Right renal pelvis (tissue), 4 donors: ENCODE measurements at places on chromosomes 11 and 22. TPM values are rescaled to one million over a fixed set of nuclear protein-coding genes. Genes with fewer than 3 reads are reported as not detected.

Gene PANX2
- polyA plus RNA-seq = 0.76 TPM

DNA sequence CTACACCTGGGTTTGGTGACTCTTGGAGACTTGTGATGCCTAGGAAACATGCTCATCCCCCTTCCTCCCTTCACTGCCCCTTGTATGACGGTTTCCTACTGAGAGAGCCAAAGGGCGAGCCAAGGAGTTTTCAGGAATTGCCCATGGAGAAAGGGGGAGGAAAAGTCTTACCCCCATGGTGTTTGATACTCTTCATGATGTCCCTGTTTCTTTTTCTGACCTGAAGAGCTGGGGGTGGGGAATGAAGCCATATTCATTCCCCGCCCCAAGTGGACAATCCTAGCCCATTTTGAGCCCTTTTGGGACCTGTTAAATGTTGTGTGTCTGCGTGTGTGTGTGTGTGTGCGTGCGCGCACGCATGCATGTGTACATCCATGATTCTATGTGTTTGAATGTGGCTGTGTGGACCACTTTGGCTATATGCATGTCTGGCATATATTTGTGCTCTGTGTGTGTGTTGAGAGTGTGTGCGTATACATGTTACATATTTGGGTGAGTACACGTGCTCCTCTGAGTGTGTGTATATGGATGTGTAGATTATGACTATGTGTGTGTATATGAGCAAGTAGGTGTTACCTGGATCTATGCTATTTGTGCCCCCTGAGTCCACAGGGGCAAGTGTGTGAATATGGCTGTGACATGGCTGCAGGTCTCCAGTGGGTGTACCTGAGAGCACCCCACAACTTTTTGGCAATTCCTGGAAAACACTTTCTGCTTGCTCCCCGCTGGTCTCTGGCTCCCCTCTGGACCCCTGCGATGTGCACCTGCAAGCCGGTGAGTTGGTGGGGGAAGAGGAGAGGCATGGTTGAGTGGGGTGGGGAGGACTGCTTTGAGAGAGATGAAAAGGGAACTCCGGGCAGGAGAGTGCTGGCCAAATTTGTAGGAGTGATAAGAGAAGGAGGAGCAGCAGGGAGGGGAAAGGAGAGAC is 24.6 kb downstream of the OTOG start:
- no peak for DNase-seq

Gene MLC1
- 1.00 TPM for polyA plus RNA-seq

Gene MMP13
- polyA plus RNA-seq = 0.11 TPM

DNA sequence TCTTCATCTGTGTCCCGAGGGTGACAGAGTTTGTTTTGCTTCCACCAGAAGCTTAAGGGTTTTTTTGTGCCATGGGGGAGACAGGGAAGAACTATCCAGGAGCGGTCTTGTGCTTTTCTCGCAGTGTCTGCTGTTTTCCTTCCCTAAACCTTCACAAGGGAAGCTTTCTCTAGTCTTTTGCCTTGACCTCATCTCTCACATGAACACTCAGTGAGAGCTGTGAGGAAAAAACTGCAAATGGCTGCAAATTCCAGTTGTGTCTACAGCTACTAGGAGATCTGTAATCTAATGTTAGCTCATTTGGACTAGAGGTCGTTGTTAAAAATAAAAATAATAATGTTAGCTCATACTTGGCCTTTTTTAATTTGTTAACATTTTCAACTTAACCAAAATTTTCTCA is 264.7 kb upstream of the SESN3 start:
- no peak for DNase-seq

DNA sequence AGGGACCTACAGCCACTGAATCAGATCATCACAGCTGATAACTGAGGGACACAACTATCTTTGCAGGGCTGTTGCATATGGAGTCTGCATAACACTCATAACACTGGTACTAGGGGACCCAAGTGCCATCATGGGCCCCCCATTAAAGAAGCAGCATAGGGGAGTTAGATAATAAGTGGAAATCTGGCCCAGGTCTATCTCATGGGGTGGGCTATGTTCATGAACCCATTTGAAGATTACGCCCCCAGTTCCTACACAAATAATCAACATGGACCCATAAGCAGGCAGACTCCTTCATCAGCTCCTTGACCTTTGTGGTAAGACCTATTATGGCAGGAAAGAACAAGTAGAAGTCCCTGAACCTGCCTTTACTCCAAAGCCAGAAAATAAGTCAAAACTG is 48.8 kb downstream of the ASCL2 start:
- no peak for DNase-seq

GRCh38 chr22:39665229-39665628 is 94.7 kb downstream of the CACNA1I start:
- DNase-seq = no peak

DNA sequence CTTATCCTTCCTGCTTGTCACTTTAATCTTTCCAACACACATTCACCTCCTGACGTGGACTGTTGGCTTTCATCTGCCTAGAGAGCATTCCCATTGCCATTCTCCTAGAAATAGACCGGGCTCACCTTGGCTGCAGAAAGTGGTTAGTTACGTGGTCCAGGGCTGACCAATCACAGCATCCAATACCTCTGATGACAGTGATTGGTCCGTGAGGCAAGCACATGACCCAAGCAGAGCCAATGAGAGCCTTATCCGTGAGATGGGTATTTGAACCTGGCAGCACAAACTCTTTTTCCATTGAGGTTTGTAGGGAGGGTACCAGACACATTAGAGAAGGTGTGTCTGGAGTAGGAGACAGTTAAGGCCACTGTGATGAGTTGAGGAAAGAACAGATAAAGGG is 85.8 kb downstream of the MIAT start:
- no peak for DNase-seq

GRCh38 chr22:45775569-45776312 is 104.1 kb downstream of the ATXN10 start:
- no peak for DNase-seq

Gene OR52H1
- not detected for polyA plus RNA-seq

DNA sequence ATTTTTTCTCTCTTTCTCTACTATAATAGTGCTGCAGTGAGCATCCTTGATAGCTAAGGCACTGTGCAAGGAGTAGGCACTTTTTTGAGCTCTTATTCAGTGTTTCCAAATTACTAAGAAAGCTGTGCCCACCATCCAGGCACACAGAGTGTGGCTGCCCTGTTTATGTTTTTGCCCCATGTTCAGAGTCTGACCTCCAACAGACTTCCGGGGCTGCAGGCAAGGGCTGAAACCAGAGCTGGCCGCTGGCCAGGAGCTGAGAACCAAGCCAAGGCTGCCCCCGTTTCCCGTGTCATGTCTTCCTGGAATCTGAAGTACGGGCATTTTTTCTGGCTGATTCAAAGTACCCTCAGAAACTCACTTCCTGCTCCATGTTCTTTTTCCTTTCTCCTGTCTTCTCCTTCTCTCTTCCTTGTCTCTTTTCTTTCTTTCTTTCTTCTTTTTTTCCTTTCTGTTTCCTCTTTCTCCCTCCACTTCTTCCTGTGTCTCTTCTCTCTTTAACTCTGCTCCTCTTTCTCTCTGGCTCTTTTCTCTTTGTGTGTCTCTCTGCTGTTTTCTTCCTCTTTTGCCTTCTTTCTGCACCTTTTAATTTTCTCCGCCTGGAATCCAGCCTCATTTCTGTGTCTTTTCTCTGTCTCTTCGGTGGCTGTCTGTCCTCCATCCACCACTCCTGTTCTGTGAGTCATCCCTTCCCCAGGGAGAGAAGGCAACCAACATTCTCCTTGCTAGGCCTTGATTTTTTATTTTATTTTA is 17.0 kb upstream of the KCTD14 start:
- no peak for DNase-seq

Gene HOATZ
- 0.21 TPM for polyA plus RNA-seq

DNA sequence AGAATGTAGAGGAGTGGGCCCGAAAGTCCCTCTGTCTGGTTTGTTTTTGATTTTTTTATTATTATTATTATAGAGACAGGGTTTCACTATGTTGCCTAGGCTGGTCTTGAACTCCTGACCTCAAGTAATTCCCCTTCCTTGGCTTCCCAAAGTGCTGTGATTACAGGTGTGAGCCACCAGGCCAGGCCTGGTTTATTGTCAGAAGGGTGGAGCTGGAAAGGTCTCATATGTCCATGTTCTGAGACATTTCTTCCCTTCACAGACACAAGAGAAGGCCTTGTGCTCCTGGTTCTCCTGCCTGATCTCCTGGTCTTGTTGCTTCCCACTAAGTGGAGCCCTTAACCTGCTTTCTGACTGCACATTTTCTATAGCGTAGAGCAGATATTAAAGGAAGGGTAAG is 46.0 kb upstream of the CLPB start:
- DNase-seq = no peak

Gene SAA4
- polyA plus RNA-seq = not detected

DNA sequence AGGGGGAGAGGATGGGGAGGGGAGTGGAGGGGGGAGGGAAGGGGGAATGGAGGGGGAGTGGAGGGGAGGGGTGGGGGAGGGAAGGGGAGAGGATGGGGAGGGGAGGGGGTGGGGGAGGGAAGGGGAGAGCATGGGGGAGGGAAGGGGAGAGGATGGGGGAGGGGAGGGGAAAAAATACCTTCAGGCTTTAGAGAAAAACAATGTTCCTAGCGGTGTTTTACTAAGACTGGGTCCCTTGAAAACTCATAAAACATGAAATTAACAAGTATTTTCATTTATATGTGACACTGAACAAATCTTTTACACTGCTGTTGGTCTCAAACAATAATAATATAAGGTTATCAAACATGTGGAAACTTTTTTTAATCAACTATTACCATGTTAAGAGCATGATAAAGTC is 42.4 kb downstream of the RSF1 start:
- no peak for DNase-seq
